Stimulated activated CD8-positive, alpha-beta memory T cell treated with anti-CD3 and anti-CD28 coated beads, Interleukin-2, amount 100 ng/mL, for 1 hour (primary cell): ENCODE measurements at places on chromosomes 7 and 10.

GRCh38 chr10:101331956-101332355, 22.0 kb upstream of the BTRC start:
- no peak for DNase-seq

DNA sequence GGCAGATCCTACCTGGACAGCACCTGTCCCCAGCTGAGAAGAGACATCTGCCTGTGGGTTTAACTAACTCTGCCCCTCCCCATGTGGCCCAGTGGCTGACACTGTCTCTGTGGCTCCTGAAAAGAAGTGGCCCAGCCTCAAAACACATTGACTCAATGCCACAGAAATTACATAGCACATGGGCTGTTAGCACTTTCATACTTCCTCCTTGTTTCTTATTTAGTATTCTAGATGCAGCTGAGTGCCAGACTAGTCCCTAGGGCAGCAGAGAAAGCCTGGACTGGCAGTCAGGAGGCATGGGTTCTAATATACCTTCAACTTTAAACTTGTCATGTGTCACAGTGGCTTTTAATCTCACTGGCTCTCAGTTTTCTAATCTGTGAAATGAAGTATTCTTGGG, 171.0 kb downstream of the TRIL start:
- no peak for DNase-seq

GRCh38 chr7:131629217-131629882, 72.9 kb upstream of the PODXL start:
- DNase-seq: no peak

GRCh38 chr7:133871757-133872156, 255.4 kb upstream of the LRGUK start:
- no peak for DNase-seq

- no peak for DNase-seq
Measured at GRCh38 chr7:32618470-32618869, 123.2 kb downstream of the AVL9 start.

DNA sequence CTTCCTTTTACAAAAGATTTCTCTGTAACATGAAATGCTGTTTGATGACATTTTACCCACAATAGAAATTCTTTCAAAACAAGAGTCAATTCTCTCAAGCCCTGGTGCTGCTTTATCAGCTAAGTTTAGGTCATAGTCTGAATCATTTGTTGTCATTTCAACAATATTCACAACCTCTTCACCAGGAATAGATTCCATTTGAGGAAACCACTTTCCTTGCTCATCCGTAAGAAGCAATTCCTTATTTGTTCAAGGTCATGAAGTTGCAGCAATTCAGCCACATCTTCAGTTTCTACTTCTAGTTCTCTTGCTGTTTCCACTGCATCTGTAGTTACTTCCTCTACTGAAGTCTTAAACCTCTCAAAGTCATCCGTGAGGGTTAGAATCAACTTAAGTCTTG, 315.3 kb downstream of the TYW1 start:
- no peak for DNase-seq

GRCh38 chr10:79430325-79430905, 15.0 kb downstream of the ZCCHC24 start:
- no peak for DNase-seq

DNA sequence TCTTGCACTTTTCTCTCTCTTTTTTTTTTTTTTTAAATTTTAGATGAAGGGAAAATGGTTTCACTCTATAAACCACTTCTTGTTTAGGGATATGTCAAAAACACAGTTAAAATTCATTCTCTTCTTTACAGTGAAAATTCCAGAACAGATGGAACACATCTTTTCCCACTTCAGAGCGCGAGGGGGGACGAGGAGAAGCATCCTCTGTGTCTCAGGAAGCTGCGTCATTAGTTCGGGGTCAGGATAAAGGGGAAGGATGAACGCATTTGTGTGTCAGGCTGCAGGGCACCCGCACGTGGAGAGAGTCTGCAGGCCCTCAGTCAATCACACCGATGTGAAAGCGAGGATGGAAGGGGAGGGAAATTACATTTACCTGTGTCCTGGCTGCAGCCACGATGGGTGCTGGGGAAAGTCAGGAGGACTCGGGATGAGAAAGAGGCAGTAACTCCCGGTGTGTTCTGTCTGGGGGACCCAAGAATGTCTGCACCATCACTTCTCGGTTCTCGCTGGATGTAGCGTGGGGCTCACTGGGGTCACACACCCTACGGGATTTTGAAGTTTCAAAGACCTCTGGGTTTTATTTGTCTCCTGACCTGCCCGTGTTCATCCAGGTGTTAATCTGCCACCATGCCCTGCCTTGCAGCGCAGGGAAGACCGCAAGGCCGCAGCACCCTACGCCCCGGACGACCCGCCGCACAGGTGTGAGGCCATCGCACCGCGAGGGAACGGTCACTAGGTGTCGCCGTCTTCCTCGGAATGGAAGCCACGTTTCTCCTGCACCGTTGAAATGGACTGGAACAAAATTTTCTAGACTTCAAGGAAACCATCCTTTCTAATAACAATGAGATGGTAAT, 66.7 kb upstream of the PITRM1 start:
- peak; percentile 32 for DNase-seq

- no peak for DNase-seq
Measured at GRCh38 chr10:44557596-44558191, 172.8 kb upstream of the CXCL12 start.

DNA sequence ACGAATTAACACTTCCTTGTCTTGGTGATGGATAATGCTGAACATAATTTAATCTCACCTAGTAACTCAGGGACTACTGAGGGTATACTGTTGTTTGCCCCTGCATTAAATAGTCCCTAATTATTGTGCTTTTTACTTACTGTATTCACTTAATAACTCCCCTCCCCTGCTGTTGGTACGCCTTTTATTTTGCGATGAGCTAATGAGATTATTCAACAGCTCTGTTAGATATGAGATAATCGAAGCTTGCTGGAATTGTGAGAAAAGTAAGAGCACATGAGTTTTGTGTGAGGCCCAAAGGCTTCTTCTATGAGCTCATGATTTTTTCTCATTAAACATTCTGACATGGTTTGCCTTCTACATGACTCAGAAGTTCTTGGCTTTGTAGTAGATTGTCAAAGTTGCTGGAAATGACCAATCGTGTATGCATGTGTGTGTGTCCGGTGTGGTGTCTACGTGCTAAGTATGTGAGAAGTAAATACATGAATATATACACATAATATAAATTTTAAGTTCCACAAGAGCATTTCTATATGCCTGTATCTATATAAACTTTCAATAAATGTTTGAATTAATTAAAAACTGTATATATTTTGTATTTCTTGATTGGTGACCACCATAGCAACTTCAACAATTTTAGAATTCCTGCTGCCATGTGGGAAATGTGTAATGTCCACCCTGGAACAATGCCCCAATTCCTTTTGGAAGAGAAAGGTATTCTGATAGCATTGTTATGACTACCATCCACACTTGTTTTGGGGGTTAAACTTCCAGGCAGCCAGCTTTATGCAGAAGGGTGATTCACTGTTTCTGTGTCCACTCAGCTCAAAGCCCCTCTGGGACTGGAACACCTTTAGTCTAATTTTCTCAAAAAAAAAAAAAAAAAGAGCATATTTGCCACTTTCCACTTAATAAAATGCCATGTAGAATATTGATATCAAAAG, 106.2 kb downstream of the SAMD9 start:
- DNase-seq: no peak

DNA sequence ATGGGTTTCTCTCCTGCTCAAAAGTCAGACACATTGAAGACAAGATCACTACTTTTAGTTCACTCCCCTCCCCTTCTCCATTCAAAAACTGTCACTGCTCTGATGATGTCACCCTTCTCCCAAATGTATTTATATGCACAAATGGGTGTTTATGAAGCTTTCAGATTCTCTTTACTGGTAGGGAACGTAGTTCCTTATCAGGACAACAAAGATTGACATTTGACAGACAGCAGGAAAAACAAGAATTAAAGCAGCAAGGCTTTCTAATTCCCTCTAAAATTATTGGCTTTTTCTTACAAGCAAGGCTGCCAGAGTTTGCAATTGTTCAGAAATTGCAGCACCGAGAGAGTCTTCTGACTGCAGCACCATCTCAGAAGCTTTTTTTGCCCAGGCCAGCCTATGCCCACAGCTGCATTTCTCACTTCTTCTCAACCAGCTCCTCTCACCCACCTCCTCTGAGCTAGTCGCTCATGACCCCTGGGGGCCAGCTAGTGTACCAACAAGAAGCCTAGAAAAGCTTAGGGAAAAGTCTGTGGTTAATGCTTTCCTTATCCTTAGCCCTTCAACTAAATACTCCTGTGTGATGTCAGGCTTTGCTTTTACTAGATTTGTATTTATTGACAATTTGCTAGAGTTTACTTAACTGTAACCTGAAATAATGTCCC, 265.1 kb downstream of the HTR7 start:
- no peak for DNase-seq

DNA sequence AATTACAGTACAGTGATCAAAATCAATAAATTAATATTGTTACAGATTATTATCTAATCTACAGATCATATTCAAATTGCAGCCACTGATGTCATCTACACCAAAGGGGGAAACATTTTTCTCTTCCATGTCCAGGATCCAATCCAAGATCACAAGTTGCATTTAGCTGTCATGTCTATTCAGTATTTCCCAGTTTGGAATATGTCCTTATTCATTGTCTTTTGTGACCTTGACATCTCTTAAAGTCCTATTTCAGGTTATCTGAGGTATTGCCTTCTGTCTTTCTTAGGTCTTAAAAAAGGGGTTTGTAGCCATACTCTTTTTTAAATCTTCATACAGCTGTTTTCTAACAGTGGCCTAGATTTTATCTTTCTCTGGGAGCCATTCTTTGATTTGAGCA, 93.3 kb downstream of the MLLT10 start:
- DNase-seq: no peak

- DNase-seq: no peak
Measured at GRCh38 chr7:142711746-142712616, 37.3 kb upstream of the PRSS1 start.

GRCh38 chr7:44985900-44986217, 7.0 kb upstream of the MYO1G start:
- no peak for DNase-seq

DNA sequence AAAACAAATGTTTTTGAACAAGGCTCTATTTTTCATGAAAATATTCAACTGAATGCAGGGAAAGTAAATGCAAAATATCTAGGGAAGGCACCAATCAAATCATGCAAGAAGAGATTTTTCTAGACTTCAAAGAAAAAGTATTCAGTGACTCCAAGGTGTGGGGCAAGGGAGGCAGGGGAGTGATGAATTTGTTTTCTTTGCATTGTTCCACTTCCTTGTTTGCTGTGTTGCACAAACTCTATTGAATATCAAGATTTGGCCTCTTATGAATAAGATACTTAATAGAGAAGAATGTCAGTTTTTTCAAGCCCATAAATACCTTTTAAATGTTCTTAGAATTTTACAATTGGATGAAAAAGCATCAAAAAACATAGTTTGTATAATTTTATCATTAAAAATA, 26.4 kb downstream of the STEAP1 start:
- DNase-seq: no peak

- DNase-seq: no peak
Measured at GRCh38 chr10:111107023-111107422, 30.2 kb downstream of the ADRA2A start.

DNA sequence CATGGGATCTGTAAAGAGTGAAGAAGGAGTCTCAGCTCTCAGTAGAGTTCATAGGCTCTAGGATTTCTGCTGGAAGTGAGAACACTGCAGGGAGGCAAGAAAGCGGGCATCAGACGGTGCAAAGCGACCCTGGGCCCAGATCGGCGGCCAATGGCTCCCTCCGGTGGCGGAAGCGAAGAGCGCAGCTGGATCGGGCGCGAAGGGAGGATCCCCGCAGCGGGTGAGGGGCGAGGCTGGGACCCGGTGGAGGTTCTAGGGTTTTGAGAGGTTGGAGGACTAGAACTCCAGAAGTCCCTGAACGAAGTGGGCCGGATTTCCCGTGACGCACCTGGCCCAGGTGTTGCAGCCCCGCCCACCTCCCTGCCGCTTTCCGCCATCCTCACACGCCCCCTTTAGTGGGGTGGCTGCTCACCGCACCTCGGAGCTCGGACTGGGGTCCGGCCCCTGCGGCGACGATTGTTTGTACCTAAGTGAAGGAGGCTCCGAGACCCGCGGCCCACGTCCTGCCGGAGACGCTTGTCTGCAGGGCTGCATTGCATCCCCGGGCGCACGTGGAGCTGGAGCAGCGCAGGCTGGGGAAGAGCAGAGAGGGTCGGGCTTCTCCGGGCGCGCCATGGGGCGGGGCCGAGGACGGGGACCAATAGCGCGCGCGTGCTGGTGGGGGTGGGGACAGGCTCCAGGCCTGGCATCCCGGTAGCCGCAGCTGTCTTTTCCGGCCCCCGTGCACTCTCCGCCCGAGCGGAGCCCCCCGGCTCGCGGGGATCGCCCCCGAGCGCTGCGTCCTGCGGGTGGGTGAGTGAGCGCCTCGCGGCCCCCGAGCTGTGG, at the start of gene SLC12A9:
Gene SLC12A9, plus strand, starts transcription at position 666 of the 825 bp plus-strand sequence. CDS start 1,485 bp downstream, outside the sequence.
- peak; percentile 64 for DNase-seq

DNA sequence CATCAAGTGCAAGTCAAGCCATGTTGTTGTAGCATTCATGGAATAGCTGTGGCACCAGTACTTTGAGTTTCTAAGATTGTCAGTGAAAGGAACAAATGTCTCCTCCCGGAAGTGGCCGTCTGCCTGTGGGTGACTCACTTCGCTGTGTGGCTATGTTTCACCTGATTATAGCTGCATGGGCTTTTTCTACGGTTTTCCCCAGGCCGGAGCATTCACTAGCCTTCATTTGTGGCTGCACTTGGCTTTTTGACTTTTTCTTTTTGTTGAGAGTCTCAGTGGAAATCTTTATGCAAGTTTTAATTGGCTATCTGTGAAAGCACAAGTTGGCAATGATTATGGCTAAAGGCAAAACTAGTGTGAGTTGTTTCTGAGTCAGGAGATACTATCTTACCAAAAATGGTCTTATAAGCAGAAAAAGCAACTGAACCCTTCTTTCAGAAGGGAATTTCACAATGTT, 35.0 kb downstream of the SRI start:
- DNase-seq: no peak

DNA sequence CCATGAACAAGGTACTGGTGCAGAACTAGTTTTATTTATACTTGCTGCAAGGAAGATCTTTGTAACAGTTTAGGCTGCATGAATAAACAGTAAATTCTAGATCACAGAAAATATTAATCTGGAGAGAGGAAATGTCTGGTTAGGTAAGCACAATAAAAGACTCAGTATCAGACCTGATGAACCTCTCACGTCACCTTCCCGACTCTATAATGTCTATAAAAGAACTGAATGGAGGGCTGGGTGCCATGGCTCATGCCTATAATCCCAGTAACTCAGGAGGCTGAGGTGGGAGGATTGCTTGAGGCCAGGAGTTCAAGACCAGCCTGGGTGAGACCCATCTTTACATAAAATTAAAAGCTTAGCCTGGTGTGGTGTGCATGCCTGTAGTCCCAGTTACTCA, 65.9 kb downstream of the FAM171A1 start:
- DNase-seq: no peak

DNA sequence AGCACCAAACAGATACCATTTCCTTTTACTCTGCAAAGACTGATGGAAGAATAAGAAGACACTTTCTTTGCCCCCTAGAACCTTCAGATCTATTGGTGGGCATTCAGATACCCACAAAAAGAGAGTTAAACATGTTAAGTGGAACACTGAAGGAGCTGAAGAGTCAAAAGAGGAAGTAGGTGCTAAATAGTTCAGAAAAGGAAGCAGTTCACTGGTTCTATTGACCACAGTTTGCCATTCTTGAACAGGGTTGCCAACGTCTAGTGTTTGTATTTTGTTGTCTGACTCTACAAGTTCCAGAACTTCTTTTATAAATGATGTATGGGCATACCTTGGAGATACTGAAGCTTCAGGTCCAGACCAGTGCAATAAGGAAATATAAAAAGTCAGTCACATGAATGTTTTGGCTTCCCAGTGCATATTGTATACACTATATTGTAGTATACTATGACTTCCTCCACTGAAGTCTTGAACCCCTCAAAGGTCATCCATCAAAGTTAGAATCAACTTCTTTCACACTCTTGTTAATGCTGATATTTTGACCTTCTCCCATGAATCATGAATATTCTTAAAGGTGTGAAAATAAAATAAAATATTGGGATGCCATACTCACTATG, 47.5 kb upstream of the AGR3 start:
- DNase-seq: no peak
